AG20443 (cell line): ENCODE measurements at places on chromosomes 1 and 21.
A peak's percentile ranks its signal among the peaks of the same experiment; 100 is the strongest.

DNA sequence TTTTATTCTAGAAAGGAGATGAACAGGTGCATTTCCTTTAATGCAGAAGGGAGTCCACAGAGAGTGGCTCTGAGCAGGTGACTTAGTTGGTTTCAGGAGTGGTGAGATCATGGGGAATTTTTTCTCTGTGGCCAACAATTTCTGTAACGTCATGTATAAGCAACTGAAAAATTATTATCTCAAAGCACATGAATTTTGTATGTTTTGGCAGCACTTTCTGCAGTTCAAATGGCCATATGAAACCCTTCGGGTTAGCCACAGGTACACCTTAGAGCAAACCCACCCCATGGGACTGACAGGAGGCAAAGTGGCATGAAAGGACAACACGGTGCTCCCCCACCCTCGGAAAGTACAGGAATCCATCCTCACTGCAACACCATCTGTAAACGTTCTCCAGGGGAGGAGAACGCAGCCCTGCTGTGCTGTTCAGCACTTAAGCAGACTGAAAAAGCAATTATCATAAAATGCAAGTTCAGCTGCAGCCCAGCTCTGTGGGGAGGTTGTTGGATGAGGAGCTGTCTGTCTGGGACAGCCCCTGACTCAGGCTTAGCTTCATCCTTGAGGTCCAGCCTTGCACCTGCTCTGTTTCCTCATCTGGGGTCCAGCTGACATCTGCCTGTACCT, 55.8 kb upstream of the CLDN14 start:
- no peak for DNase-seq

DNA sequence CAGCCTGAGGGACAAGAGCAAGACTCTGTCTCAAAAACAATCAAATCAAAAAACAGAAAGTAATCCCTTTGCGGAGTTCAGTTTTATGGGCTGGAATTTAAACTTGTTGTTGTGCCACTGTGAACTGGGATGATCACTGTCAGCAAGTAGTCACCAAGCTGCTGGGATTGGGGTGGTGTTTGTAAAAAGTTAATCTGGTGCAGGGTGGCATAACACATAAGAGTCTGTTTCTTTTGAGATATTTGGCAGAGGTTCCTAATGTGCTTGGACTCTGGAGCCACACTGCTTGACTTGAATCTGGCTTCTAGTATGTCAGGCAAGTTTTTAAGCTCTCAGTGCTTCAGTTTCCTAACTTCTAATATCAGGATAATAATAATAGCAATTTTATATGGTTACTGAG, 6.6 kb downstream of the CLIC4 start:
- DNase-seq = no peak

DNA sequence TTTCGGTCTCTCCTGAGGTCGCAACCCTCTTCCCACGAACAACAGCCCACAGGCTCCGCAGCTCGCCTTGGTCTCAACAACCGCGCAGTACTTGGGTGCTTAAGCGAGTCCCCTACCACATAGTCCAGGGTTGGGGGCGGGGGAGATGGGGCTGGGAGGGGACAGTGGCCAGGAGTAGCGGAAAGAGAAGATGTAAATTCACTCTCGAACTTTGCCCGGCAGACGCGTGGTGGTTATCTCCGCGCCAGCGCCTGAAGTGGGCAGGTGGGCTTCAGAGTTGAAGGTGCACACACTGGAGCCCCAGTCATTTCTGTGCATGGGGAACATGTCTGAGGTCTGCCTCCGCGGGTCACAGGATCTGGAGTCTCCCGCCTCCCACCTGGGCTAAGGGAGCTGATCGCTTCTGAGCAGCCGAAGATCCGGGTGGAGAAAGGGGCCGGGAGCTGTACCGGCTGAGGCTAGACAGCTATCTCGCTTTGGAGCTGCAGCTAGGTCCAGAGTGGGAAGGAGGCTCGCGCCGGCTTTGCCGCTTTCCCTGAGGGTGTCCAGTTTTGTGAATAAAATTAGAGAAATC, 4.3 kb upstream of the FOXD2 start:
- no peak for DNase-seq

DNA sequence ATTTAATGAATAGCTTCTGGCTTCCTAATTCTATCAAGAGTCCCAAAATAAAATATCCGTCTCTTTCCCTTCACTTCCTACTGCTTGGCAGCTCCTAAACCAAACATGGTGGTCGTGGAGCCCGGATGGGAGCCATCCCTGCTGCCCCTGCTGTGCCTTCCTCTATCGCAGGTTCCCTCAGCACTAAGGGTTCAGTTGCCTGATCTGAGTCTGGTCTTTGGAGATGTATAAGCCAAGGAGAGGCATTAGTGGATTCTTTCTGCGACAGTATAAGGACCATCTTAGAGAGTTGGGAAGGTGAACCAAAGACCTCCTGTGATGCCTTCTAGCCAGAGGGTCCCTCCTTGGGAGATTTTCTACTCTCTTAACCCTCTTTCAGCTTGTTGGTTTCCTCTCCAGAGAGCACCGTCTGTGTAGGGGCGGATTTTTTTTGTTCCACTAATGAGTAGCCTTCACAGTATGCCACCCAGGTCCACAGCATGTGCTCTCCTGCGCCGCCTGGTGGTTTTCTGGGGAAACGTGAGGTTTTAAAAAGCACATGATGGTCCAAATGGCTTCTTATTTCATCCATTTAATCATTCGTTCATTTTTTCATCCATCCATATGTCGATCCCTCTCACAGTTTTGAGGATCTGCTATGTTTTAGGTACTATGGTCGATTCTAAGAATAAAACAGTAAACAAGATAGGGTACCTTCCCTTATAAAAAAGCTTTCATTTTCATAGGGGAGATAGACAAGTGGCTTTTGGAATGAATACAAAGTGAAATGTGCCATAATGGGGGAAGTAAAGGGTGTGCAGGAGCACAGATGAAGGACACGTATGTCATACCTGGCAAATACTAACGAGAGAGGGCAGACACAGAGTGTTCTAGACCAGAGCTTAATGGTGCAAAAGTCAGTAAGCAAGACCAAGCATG, 71.0 kb downstream of the NFASC start:
- peak; percentile 88 for DNase-seq

DNA sequence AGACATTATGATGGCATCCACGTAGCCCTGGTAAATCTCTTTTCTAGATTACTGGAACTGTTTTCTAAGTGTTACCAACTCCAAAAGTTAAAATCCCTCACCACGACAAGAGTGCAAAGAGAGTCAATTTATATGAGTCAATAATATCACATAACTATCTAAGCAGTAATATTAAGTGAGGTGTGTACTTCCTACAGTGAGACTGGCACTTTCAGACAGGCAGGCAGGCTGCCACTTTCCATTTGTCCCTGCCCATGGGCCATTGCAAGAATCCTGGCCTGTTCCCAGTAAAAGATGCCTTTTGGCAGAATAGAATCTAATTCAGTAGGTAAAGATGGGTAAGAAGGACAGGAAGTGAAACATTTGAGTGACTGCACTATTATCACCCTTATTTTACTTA, 355.6 kb downstream of the PTBP2 start:
- DNase-seq = no peak

DNA sequence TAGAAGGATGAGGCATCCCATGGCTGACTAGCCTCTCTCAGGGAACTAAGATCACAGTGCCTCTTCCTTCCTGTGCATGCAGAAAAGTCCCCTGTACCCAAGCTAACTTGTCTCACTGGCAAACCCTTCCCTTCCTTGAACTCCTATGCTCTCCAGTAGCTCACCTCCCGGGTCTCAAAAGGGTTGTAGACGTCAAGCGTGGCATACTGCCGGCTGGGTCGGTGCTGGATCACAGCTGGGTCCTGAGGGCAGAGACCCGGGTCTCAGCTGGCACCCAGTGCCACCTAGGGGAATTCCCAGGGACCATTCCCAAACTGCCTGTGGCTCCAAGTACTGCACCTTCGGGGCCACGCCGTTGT, 688 bp downstream of the SCAMP3 start:
- DNase-seq = no peak

DNA sequence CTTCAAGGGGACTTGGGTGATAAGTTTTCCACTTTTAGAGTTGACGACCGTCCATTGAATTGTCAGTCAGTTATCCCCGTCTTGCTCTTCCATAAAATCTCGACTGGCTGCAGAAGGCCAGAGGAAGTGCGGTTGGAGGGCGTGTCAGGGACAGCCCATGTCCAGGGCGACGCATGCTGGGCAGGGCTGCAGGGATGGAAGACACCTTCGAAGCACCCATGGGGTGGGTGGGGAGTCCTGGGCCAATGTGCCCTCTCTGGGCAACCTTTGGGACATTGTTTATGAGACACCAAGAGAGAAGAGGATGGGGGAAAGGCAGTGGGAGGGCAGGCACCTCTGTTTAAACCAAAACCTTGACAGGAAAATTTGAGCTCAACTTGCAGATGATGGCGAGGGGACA, 38.6 kb upstream of the EDN2 start:
- DNase-seq = no peak

- DNase-seq = no peak
Observed at GRCh38 chr1:100267284-100267683, 1.3 kb downstream of the RTCA start.

GRCh38 chr1:2113620-2114135, 63.5 kb downstream of the PRKCZ start:
- DNase-seq = no peak

- DNase-seq = no peak
Observed at GRCh38 chr1:188723332-188724020, 1754.2 kb downstream of the BRINP3 start.

- DNase-seq = peak; percentile 79
Observed at GRCh38 chr21:41564871-41565274, 56.9 kb upstream of the TMPRSS2 start.

DNA sequence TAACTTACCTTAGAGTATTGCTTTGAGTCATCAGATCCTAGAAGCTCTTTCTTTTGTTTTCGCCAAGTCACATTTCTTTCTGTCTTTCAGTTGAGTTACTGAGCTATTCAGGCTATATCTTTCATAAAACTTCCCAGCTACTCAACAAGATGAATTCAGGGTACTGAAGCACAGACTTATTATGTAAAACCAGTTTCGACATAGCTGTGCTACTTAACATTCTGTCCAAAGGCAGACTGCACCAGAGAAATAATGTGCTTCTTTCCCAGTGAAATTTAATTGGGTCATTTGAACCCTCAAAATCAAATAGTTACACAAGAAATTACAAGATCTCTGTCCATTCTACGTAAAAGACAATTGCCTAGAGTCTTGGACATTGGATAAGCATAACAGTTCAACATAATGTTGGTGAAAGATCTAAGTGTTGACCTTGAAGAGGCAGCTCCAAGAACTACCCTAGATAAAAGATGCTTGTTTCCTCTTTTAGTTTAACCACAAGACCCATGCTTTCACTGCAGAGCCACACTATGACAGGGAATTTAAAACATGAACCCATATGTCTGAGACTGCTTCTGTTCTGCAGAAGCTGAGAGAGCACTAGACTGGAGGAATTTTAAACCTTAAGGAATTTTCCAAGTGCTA, 163.2 kb downstream of the LRRC40 start:
- no peak for DNase-seq

DNA sequence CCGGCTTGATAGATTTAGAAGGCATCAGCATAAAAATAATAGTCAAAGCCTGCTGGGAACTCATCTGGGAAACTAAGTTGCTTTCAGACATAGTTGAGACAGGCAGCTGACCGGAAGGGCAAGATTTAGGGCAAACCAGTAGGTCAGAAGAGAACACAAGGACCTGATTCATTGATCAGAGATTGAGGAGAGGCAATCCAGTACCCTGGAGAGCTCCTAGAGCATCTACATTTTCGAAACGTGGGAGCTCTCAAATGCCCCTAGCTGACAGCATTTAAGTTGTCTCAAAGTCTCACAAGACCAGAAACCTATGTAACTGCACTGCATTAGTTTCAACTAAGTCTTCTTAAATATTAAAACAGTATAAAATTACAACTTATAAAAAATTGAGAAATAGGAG, 22.9 kb upstream of the MTF2 start:
- peak; percentile 45 for DNase-seq

GRCh38 chr1:28244549-28245251, 8.8 kb downstream of the ATP5IF1 start:
- no peak for DNase-seq

GRCh38 chr1:119549719-119550132, 42.7 kb downstream of the HSD3B1 start:
- DNase-seq = peak; percentile 44

GRCh38 chr1:175158170-175158591, 34.4 kb downstream of the KIAA0040 start:
- DNase-seq = no peak

GRCh38 chr1:230681599-230681998, 32.3 kb downstream of the AGT start:
- peak; percentile 65 for DNase-seq

- DNase-seq = no peak
Observed at GRCh38 chr1:44822131-44822701, 13.9 kb downstream of the BTBD19 start.

GRCh38 chr1:29967261-29967660, 730.9 kb downstream of the PTPRU start:
- DNase-seq = no peak

DNA sequence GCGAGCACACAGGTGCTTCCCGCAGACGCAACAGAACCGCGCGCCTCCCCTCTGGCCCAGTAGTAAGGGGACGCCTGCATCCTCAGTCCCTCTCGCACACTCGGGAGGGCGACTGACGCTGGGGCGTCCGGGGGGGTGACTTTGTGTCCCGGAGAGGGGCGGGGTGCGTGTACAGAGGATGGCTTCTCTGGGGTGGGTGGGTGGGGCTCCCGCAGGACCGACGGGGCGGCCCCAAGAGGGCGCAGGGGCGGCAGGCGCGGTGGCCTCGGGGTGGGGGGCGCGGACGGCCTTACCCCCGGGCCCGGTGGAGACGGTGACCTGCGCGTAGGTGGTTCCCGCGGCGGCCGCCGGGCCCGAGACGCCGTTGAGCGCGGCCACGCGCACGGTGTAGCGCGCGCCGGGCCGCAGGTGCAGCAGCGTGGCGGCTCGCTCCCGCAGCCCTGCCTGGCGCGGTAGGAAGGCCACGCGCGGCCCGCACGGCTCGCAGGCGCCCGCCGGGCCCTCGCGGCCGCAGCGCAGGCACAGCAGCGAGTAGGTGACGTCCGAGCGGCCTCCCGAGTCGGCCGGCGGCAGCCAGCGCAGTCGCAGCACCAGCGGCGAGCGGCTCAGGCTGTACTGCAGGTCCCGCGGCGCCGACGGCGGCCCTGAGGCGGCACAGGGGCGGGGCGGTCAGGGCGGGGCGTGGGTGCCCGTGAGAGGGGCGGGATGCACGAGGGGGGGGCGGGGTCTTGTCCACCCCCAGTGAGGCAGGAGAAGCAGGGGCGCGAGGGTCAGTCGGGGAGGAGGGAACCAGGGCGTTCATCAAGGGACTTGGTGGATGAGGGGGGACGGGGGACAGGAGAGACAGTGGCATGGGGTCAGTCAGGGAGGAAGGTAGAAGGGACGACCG, 12.1 kb downstream of the EPHA10 start:
- DNase-seq = peak; percentile 78

DNA sequence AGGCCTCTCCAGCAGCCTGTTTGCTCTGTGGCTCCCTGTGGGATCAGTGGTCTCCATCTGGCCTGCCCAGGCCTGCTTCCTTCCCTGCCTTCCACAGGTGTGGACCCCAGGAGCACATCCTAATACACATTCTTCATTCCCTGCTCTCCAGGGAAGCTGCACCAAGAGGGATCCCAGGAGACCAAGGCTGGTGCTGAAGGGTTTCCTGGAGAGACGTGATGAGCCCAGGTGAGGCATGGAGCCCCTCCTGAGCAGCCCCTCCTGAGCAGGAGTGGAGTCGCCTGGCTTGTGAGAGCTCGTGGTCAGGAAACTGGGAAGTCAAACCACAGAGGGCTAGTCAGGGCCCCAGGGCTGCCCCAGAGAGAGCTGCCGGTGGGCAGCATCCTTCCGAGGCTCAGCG, 561.4 kb downstream of the MATN1 start:
- no peak for DNase-seq
